Stimulated activated CD8-positive, alpha-beta memory T cell treated with anti-CD3 and anti-CD28 coated beads, Interleukin-2, amount 100 ng/mL, for 1 hour (primary cell): ENCODE measurements at places on chromosomes 5 and 9.

- no peak for DNase-seq
Measured at GRCh38 chr5:30195036-30195435, 998.5 kb upstream of the CDH6 start.

DNA sequence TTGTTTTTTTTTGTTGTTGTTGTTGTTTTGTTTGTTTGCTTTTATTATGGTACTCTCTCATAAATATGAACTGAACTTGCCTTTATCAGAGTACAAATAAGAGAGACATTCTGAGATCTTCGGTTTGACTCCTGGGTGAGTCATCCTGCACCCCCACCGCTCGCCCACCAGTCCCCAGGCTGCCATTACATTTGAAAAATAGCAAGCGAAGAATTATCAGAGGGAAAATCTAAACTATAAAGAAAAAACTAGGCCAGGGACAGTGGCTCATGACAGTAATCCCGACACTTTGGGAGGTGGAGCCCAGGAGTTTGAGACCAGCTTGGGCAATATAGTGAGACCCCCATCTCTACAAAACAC, 122.1 kb upstream of the MAP3K1 start:
- no peak for DNase-seq

DNA sequence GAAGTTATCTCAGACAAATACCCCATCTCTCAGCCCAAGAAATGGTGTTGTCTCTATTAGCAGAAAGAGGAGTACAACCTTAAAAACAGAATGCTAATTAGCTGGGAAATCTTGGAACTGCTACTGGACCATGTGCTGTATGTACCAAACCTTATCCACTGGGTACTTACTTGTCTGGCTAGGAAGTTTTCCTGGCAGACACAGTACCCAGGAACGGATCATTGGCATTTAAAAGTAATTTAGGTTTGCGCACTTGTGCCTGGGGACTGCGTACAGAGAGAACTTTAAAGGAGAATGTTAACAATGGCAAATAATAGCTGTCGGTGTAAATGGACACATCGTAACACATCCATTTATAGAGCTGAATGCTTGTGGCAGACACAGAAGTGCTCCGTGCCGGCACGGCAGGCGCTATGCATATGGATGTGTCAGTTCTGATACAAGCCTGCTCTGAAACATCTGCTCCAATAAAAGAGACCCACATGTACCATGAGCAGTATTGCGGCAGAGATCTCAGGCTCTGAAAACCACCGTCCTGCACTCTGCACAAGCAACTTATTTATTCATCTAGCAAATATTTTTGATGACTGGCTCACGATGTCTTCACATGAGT, 290.6 kb upstream of the PANK3 start:
- DNase-seq = no peak

DNA sequence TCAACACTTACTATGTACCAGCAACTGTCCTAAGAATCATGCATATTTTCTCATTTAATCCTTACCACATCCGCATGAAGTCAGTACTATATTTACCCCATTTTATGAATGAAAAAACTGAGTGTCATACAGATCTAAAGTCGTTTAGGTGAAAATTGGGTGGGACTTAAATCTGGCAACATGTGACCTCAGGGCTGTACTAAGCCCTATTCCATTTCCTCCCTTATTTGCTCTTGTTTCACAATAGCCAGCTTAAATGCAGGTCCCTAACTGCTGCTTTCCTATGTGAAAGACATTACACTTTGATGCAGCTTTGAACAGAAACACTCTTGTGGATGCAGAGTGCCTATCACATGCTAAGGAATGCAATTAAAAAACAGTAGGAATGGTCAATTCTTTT, 2.5 kb upstream of the RAB14 start:
- DNase-seq = no peak
